ENCODE measurements at places on chromosomes 11 and 22.

GRCh38 chr11:80798174-80798573, 1357.3 kb upstream of the TENM4 start:
- peak; percentile 7 for DNase-seq

- no peak for DNase-seq
Measured at GRCh38 chr11:83047515-83048225, 24.0 kb downstream of the RAB30 start.

DNA sequence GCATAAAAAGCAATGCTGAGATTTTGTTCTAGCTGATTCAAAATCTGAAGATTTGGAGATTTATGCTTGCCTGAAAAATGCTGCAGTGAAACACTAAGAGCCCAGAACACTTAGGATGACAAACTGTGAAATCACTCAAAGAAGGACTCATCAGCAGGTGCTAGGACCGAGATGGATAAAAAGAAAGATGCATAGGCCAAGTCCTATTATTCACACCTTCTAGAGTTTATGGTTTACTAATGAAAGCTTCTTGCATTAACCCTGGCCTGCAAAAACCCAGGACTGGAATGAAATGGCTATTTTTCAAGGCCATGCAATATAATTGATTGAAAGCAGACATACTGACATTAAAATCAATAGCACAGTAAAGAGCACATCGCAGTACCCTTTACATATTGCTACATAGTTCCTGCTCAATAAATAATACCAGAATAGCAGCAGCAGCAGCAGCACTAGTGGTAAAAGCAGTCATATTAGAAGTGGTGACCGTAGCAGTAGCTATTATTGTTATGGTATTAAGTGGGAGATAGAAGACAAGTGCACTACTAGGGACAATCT, 161.7 kb downstream of the RAB38 start:
- DNase-seq: no peak

DNA sequence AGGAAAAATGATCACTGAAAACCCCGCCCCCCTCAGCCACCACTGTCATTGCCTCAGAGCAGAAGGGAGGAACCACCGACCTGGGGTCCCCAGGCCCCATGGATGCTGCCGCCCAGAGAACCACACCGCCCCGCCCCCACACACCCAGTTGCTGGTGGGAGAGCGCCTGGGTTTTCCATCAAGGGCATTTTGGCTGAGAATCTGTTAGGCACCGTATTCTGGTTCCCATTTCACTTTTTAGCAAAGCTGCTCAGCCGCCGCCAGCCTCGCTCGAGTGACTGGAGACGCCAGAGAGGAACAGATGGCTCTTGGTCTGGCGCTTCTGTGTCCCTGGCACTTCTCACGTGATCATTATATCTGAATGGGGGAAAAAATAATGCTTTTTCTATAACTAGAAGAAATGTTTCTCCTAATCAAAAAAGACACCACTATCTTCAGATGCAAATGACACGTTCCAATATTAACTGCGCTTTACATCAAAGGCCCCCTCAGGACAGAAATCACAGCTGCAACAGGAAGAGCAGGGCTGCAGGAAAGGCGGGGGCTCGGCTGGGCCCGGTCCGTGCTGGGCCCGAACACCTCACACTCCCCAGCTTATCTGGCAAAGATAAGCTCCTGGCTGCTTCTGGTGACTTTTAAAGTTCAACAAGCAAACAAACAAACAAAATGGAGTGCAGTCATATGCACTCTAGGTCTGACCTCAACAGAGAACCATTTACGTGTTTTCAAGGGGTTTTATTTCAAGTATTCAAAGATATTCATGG, 149.8 kb downstream of the MPPED1 start:
- DNase-seq: peak; percentile 25

GRCh38 chr11:134905928-134906327, 493.9 kb upstream of the B3GAT1 start:
- no peak for DNase-seq

- no peak for DNase-seq
Measured at GRCh38 chr11:4481240-4481582, 1.2 kb upstream of the OR52K1 start.

- peak; percentile 45 for DNase-seq
Measured at GRCh38 chr11:103682318-103683184, 353.9 kb upstream of the DDI1 start.

- DNase-seq: no peak
Measured at GRCh38 chr11:64232967-64233315, 1.4 kb upstream of the VEGFB start.

DNA sequence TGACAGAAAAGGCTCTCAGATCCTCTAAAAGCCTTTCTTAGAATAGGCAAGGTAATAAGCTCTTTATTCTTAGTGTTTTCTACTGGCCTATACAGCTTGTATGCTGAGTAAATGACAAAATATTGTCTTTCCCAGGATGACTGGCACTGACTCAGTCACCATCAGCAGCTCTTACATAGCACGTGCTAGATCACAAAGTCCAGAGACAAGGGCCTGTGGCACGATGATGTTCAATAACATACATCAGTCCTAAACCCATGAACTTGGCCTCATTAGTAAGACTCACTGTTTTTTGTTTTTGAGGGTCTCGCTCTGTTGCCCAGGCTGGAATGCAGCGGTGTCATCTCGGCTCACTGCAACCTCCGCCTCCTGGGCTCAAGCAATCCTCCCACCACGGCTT, 42.7 kb downstream of the CELF1 start:
- no peak for DNase-seq

DNA sequence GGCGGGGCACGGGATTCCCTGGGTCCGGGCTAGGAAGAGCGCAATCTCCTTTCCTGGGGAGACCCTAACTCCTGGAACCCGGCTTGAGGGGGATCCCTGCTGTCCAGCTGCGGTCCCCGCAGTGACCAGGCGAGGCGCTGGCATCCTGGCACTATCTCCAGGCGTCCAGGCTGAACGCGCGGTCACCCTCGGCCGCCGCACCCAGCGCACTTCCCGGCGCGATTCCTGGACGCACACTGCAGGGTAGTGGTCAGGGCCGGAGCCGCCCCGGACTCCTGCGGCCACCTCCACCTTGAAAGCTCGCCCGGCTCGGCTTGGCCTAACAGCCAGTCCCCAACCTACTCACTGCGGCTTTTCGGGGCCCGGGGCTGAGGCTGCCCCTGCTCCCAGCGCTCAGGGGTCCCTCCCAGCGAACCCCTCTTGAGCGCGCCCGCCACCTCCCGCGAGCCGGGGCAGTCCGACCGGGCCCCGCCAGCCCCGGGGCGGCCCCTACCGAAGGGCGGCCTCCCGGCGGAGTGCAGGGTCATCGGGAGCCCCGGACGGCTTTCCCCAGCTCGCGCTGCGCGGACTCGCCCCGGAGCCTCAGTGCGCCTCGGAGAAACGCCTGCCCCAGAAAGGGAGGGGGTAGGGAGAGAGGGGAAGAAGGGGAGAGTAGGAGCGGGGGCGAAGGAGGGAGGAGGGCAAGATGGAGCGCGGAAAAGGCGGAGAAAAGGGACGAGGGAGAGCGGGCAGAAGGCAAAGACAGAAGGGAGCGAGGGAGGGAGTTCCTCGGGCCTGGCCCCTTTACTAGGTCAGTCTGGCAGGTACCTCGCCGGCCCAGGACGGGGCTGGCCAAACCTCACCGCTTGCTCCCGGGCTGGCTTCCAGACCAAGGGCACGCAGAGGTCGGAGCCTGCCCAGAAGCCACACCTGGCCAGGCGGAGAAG, 1.0 kb downstream of the POU2AF3 start:
- DNase-seq: no peak

DNA sequence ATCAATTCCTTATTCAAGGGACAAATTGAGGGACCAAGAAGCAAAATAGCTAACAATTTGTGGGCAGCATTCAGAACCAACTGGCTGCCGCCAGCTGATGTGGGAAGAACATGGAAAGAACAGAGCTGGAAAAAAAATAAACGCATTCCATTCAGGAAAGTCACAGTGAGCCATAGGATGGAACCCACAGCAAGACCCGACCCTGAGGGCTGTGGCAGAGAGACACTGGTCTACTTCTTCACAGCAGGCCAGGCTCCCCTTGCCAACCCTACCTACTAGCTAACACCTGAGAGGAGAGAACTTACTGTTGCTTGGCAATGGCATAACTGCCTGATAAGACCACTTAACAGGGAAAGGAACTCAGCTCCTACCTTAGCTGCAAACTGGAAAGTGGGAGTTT, 123.5 kb upstream of the APOA1 start:
- DNase-seq: no peak

- DNase-seq: no peak
Measured at GRCh38 chr11:80980227-80980626, 1539.4 kb upstream of the TENM4 start.

GRCh38 chr11:44597358-44598012, 32.0 kb downstream of the CD82 start:
- no peak for DNase-seq

- DNase-seq: no peak
Measured at GRCh38 chr11:13672576-13673210, 4.2 kb downstream of the FAR1 start.

DNA sequence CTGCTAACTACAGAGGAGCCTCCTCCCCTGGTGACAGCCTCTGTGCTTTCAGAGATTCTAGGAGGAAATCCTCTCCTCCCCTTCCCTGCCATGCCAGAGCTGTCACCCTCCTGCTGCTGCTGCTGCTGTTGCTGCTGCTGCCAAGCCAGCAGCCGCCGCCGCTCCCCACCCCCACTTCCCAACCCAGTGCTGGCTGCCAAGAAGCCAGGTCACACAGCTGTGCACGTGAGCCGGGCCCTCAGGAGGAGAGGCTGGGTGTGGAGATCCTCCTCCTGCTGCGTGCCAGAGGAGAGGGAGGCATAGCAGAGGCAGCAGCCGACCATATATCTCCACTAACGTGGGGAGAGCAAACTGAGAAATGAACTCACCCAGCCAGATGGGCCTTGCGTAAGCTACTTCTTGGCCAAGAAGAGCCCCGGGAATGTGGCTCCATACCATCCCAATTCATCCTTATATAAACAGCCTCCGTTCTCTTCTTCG, 12.4 kb downstream of the CRY2 start:
- DNase-seq: no peak

GRCh38 chr11:131441051-131441810, 70.8 kb downstream of the NTM start:
- DNase-seq: peak; percentile 38

DNA sequence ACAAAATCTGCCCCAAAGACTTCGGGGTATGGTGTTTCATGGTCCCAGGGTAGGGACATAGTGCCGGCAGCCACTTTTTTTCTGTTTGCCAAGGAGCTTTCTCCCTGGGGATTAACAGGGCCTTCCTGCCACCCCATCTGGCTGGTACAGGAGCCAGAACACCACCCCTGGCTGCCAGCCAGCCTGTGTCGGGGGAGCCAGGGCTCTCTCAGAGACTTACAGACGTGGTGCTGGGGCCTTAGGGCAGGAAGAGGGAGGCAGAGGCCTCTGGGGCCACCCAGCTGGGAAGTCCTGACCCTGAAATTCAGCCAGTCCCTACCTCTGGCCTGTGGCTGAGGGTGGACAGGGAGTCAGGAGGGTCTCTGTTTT, 52.4 kb upstream of the CDON start:
- DNase-seq: peak; percentile 82

DNA sequence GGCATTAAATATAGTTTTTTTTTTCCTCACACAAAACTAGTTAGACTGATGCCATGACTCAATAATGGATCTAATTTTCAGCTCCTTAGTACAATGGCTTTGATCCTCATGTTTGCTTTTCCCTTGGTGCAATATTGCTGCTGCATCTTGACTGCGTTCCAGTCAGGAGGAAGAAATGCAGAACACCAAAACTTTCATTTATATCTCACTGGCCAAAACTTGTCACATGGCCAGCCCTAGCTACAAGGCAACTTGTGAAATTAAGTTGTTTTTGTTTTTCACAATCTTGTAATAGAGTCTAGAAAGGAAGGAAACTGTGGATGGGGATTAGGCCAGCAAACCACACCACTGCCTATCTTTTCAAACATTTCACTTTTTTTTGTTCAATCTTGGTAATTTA, 36.7 kb downstream of the SMC1B start:
- DNase-seq: no peak

GRCh38 chr22:24289114-24289513, 18.5 kb downstream of the SPECC1L start:
- no peak for DNase-seq

- no peak for DNase-seq
Measured at GRCh38 chr11:111586388-111586831, 15.8 kb upstream of the SIK2 start.

- DNase-seq: no peak
Measured at GRCh38 chr22:44586351-44586990, 88.4 kb upstream of the RTL6 start.

DNA sequence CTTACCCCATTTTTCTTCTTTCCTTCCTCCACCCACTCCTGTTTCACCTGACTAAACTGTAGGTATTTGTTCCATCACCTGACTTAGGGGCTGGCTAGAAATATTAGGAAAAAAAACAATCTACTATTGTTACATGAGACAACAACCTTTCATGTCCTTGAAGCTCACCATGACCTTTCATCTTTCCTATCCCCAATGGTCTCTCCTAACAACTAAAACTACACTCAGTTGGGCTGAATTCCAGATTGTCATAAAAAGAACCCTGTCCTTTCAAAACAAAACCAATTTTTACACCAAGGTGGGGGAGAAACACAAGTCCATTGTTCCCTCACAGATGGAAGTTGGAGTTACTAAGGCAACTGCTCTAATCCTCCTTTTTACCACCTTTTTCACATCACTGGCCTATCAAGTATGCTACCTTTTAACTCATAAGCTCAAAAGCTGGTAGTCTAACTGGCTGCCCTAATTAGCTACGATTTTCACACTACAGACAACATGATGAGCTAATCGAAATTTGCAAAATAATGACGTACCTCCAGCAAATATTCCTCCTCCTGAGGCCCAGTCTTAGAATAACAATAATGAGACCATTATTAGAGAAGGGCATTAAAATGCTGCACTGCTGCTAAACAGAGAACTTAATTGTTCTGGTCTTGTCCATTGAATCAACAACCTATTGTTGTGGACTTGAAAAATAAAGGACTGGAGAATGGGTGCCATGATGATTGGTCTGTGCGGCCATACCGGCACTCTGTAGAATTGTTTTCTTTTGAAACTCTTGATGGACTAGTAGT, 46.5 kb upstream of the SOX6 start:
- no peak for DNase-seq

DNA sequence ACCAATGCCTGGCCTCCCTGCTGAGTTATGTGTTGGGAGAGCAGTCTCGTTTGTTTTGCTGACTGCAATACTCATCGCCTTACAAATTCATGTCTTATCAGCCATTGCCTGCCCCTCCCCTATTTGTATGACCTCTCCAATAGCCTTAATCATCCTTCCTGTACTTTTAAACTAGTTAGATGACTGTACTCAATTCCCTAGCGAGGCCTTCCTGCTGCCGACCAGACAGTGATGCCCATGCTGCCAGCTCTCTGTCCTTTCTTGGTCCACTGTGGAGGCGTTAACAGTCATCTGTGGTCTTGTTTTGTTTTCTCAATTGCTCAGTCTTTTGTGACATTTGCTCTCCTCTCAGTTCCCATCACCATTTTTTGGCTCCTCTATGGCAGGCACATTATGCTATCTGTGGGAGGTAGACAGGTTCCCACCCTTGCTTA, 20.3 kb upstream of the YPEL1 start:
- no peak for DNase-seq

DNA sequence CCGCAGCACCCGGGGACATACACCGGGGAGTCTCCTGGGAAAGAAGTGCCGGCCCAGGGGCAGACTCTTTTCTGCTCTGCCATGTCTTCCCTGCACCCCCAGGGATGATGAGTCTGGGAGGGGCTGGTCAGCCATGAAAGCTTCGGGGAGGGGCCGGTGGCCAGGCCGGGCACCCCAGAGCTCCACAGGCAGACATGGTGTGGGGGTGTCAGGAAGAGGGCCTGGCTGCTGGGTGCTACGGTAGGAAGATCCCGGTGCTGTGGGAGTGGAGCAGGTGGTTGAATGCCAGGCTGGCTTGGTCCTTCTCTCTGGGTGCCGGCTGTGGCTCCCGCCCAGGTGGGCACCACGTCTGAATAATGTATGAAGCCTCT, 17.4 kb downstream of the LSP1 start:
- no peak for DNase-seq

- DNase-seq: no peak
Measured at GRCh38 chr22:32475468-32476010, 928 bp downstream of the FBXO7 start.
